ENCODE measurements at places on chromosomes 2 and 18. TPM values are rescaled to one million over a fixed set of nuclear protein-coding genes. Genes with fewer than 3 reads are reported as not detected.

Gene SERPINB5
- polyA plus RNA-seq, result not detected

Gene KLHL30
- polyA plus RNA-seq, result 0.03 TPM

Gene TUBA3E
- polyA plus RNA-seq, result not detected

Gene PCARE
- polyA plus RNA-seq, result not detected

Gene MAP3K19
- polyA plus RNA-seq, result not detected

Gene ZNF521
- 30.2 TPM for polyA plus RNA-seq

Gene RFX8
- polyA plus RNA-seq, result 3.4 TPM

Gene SEC11C
- polyA plus RNA-seq, result 14.4 TPM

Gene CFC1
- polyA plus RNA-seq, result not detected

Gene CELF4
- polyA plus RNA-seq, result not detected

Gene ADD2
- polyA plus RNA-seq, result not detected

Gene HS6ST1
- 39.7 TPM for polyA plus RNA-seq

Gene CROCC2
- polyA plus RNA-seq, result not detected

Gene FN1
- polyA plus RNA-seq, result 13,004 TPM

Gene EML6
- 0.19 TPM for polyA plus RNA-seq

Gene ACMSD
- not detected for polyA plus RNA-seq

Gene ANKRD30B
- polyA plus RNA-seq, result not detected

Gene ZNF892
- 0.49 TPM for polyA plus RNA-seq

Gene SFXN5
- 17.0 TPM for polyA plus RNA-seq

Gene SAG
- not detected for polyA plus RNA-seq

Gene SPDYA
- polyA plus RNA-seq, result not detected

Gene CPO
- polyA plus RNA-seq, result not detected

Gene SERPINE2
- 62.7 TPM for polyA plus RNA-seq

Gene GKN2
- not detected for polyA plus RNA-seq

Gene C2orf42
- polyA plus RNA-seq, result 7.5 TPM

Gene TMEM169
- polyA plus RNA-seq, result 0.15 TPM

Gene C2orf15
- not detected for polyA plus RNA-seq

Gene KIAA1328
- 2.4 TPM for polyA plus RNA-seq

Gene GEN1
- 8.3 TPM for polyA plus RNA-seq

Gene VIT
- not detected for polyA plus RNA-seq

Gene SATB2
- polyA plus RNA-seq, result 7.4 TPM

Gene NEU2
- not detected for polyA plus RNA-seq

Gene DSC3
- 0.01 TPM for polyA plus RNA-seq

Gene CABYR
- polyA plus RNA-seq, result 6.2 TPM

Gene TMEM185B
- 26.1 TPM for polyA plus RNA-seq

All from IMR-90 (cell line).